T-helper 9 cell (primary cell): ENCODE measurements at places on chromosomes 2 and 18.

DNA sequence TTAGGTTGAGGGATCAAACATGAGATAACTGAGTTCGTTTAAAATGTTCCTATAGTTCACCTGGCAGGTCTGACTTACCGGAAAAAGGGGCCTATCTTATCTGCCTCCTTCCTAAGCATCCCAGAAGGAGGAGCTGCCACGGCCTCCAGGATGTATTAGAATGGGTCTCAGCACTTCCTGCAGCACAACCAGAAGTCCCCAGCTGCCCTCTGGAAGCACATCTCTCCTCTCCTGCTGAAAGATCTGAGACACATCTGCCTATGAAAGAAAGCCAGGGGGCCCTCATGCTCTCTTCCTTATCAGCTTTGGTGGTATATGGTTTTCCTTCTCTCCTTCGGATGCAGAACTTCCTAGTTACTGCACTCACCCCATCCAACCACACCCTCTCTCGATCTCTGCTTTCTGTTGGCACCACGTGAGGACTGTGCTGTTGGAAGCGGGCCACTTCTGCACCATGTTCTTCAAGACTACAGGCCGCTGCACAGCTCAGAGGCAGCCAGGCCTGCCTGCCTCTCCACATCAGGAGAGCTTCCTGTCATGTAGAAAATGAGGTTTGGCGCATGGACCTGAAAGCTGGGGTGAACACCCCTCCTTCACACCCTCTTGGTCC, 6.5 kb downstream of the IGFBP5 start:
- no peak for DNase-seq

DNA sequence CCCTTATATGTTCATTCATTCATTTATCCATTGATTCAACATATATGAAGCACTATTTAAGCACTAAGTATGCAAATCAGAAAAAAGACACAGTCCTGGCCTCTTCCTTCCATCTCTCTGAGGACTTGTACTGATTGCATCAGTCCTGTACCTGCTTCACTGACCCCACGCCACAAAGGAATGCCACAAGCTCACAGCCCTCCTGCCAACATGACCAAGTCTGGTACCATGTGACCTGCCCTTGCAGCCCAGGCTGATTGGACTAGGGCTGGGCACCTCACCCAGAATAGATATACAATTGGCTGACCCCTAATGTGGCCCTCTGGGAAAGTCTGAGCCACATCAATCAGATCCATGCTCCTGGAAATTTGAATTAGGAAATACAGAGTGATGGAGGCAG, 196.6 kb downstream of the AGPS start:
- DNase-seq, result no peak

DNA sequence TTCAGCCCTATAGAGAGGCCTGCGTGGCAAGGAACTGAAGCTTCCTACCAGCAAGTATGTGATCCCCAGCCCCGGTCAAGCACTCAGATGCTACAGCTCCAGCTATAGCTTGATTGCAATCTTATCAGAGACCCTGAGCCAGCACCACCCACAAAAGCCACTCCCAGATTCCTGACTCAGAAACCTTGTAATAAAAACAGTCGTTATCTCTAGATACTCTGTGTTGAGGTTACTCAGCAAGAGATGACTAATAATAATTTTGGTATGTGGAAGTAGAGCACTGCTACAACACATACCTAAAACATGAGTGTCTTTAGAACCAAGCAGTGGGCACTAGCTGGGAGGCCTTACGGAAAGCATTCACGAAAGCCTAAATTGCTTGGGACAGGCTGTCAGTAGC, 216.9 kb downstream of the UXS1 start:
- no peak for DNase-seq

- DNase-seq, result no peak
Observed at GRCh38 chr18:46406539-46406932, 250.5 kb downstream of the LOXHD1 start.

DNA sequence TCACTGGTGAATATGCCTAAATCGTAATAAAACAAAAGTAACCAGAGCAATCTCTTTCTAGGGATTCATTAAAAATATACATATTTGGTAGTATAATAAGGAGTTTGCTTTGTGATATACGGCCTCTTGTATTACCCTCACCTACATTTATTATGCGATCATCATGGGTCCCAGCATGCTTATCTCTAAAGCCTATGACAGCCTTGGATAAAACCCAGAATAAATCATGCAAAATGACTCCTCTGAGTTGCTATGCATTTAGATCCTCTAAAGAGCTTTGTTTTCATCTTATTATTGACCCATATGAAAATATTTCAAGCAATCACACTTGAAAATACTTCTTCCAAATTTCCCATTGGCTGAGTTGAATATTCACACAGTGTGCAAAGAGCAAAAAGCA, 432.3 kb downstream of the SUCLG1 start:
- DNase-seq, result no peak
